ENCODE measurements at places on chromosomes 16 and 17.

DNA sequence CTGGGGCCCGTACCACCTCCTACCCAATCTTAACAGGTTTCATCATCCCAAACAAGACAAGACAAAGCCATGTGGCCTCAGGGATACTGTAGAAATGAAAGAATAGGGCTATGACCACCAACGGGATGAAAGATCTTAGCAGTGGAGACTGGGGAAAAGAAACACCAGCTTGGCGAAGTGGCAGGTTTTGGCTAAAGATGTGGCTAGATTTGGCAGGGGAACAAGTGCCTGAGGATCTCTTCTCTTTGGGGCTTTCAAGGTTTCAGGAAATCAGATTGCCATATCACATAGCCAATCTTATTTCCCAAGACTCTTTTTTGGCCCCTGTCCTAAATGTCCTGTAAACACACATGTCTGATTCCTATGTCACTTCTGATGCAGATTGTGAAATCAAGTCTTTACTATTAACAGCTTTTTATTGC, 6.9 kb downstream of the KRT24 start:
- DNase-seq: no peak

- DNase-seq: no peak
Observed at GRCh38 chr17:5234645-5235576, at the start of gene SCIMP. SCIMP (minus strand) TSS chr17:5234860; CDS start chr17:5234755, 105 bp downstream.

DNA sequence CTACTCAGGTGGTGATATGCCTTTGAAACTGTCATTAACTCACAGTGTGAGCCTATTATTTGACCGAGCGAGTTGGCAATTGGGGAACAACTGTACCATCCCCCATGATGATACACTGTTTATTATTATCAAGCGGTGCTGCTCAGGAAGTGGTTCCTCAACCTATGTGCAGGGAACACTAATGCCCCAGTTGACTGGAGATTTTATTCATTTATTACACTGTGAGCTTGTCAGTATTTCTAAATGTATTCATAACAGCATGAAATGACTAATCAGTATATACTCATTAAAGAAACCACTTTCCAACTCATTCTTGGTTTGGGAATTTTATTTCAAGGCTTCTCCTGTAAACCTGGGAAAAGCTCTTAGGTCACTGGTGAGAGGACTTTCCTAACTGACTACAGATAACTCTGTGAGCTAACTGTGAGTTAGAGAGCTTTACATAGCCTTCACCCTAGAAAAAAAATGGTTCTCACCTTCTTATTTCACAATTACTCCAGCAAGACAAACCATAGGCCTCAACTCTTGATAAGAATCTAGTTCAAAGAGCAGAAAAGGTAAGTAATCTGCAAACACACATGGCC, 42.4 kb downstream of the NXPH3 start:
- DNase-seq: no peak

GRCh38 chr17:76314392-76315227, 6.5 kb upstream of the QRICH2 start:
- no peak for DNase-seq

DNA sequence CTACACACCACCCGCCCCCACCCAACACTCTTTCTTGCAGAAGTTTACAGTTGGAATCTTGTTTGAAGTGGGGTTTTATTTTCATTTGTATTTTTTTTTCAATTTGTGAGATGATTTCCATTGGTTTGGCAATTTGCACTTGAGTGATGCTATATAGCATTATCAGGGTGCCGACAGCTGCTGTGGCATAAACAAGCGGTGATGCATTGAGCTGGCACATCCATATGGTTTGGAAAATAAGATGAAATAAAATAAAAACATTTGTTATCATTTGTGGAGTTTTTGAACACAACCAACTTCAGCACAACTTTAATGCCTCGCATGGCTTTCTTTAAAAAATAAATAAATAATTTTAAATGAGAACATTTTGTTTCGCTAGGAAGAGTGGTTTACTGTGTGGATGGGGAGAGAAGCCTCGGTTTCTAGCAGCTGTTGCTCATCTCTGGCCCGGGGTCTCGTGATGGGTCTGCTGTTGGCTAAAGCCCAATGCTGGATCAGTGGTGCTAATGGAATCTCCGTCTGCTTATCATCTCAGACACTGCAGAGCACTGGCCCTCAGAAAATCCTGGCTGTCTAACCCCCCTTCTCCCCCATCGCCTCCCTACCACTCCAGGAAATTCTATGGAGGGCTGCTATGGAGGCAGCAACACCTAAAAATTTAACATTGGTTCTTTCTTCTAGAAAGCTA, 192.3 kb upstream of the MAF start:
- no peak for DNase-seq

- DNase-seq: no peak
Observed at GRCh38 chr17:6482105-6482455, 37.8 kb downstream of the PIMREG start.

- DNase-seq: no peak
Observed at GRCh38 chr17:79294459-79295071, 219.9 kb downstream of the ENGASE start.

- no peak for DNase-seq
Observed at GRCh38 chr17:75843577-75844529, at the start of gene UNC13D. UNC13D (minus strand) TSS chr17:75844404; CDS start chr17:75844337, 67 bp downstream.
